ENCODE measurements at places on chromosomes 12 and 14.

GRCh38 chr14:32193532-32193931, 8.3 kb upstream of the RNU6-7 start:
- DNase-seq, result no peak

DNA sequence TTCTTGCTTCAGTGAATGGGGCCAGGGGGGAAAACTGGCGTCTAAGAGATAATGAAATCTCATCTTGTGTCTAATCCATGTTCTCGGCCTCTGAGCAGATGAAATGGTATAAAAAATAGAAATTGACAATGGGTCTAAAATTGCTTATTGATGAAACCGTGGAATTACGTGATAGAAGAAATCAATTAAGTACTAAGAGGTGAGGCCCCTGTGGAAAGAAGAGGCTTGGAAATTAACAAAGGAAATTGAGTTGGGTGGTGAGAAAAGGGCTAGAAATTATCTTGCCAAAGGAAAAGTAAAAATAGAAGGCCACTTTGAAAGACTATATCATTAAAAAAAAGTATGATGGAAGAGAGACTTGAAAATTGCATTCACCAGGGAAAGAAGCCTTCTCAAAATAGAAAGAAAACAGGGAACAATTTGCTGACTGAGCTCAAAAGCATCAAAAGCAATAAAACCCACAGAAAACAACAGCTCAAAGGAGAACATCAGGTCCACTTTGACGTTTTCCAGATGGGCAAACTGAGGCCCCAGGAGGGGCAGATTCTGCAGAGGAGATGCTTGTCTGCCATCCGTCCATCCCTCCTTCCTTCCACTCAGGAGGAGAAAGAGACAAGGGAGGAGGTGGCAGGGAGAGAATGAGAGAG, 226.1 kb upstream of the RTL1 start:
- DNase-seq, result no peak

DNA sequence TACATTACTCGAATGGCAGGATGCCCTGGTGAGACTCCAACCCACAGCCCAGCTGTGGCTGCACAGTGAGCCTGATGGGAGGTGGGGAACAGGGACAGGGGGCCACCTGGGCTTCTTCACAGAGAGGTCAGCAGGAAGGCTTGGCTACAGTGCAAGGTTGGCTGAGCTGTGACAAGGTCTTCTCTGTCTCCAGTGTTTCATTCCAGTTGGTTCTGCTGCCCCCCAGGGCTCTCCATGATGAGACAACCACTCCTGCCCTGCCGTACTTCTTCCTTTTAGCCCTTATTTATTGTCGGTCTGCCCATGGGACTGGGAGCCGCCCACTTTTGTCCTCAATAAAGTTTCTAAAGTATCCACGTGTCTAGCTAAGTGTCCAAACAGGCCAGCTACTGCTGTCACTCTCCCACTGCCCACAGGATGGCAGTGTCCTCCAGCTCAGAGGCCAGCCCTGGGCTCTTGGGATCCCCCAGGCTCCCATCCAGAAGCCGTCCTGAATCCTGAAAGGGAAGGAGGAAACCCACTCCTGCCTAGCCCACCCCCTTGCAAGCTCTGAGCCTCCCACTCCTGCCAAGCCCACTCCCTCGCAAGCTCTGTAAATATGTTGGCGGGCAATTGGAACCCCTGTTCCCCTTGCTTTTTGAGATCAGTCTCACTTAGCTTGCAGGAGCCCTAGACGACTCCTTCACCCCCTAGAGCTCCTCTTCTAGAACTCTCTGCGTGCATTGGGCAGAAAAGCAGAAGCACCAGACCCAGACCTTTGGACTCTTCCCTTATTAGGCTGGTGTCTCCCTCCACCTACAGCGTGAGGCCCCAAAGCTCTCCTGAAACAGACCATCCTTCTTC, 5.4 kb downstream of the C1QL4 start:
- DNase-seq, result no peak

GRCh38 chr14:70713511-70713916, 71.8 kb downstream of the TTC9 start:
- no peak for DNase-seq

GRCh38 chr14:76894308-76894707, 68.1 kb downstream of the LRRC74A start:
- DNase-seq, result no peak

- DNase-seq, result no peak
These were observed 182.2 kb upstream of the USP15 start for GRCh38 chr12:62078020-62078419.

DNA sequence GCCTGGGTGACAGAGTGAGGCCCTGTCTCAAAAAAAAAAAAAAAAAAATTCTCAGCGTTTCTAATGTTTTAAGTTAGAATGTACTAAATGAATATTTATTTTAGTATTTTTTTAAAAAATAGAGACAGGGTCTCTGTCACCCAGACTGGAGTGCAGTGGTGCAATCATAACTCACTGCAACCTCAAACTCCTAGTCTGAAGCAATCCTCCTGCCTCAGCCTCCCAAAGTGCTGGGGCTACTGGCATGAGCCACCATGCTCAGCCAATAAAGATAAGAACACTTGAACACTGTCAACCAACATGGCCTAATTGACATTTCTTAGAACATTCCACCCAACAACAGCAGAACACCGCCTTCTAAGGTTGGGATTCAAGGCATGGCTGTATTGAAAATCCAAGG, 5.1 kb upstream of the DYNC1H1 start:
- DNase-seq, result no peak

GRCh38 chr12:9367201-9367600, 159.0 kb upstream of the PZP start:
- DNase-seq, result no peak

DNA sequence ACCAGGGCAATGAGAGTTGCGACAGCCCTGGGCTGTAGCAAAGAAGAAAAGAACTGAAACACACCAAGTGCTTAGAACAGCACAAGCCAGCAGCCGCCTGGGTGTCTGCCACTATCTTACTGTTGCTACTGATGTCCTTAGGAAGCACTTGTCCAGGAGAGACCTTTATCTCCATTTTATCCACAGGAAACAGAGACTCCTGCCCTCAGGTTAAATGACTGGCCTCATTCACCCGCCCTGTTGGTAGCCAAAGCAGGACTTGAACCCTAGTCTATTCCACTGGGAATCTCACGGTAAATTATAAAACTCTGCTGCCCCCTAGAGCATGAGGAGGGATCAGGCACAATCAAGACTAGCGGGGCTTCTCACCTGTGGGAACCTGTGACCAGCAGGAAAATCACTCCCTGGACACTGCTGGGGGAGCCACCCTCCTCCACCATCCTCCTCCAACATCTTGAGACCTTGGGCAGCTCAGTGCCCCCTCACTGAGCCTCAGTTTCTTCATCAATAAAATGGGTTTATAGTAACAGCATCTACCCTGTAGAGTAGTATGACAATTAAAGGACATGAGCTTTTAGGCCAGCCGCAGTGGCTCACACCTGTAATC, 20.5 kb upstream of the TESC start:
- DNase-seq, result no peak

- DNase-seq, result no peak
These were observed 223.7 kb upstream of the RTL1 start for GRCh38 chr14:101127224-101127623.

Data from glomerular endothelial cell (primary cell).